Stimulated activated CD8-positive, alpha-beta memory T cell treated with anti-CD3 and anti-CD28 coated beads, Interleukin-7, amount 100 ng/mL, for 4 hours (primary cell): ENCODE measurements at places on chromosomes 11 and 22.

DNA sequence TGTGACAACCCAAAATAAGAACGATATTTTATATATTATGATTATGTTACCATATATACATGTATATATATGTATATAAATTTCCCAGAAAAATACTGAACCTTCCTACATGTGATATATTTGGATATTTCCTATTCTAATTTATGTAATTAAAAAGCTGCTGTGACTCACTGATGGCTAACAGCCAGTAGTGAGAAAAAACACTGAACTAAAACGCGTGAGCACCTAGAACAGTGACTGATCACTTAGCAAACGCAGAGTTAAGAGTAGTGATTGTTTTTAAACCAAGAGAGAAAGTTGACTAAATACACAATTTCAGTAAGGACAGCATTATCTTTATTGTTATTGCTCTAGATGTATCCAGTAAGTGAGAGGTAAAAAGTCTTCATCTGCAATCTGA, 213.8 kb downstream of the TMEM135 start:
- DNase-seq, result no peak

- no peak for DNase-seq
Measured at GRCh38 chr11:11987503-11988022, 20.9 kb downstream of the DKK3 start.

- no peak for DNase-seq
Measured at GRCh38 chr11:113974741-113975470, at the start of gene HTR3A. Gene HTR3A (plus strand): TSS chr11:113975108. CDS start chr11:113975326, 218 bp downstream.

DNA sequence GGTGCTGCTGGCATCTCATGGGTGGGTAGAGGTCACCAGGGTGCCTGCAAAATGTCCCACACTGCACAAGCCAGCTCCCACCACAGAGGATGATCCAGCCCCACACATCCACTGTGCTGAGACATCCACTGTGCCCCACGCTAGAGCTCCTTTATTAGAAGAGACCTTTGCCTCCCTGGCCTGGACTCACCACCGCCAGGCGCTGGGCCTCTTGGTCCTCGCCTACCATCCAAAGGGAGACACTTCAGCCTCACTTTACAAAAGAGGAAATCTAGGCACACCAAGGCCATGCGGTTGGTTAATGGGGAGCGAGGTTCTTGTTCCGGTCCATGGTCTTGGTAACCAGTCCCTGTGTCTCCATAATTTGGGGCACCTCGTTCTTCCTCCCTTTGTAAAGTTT, 3.4 kb upstream of the ANO1 start:
- no peak for DNase-seq

DNA sequence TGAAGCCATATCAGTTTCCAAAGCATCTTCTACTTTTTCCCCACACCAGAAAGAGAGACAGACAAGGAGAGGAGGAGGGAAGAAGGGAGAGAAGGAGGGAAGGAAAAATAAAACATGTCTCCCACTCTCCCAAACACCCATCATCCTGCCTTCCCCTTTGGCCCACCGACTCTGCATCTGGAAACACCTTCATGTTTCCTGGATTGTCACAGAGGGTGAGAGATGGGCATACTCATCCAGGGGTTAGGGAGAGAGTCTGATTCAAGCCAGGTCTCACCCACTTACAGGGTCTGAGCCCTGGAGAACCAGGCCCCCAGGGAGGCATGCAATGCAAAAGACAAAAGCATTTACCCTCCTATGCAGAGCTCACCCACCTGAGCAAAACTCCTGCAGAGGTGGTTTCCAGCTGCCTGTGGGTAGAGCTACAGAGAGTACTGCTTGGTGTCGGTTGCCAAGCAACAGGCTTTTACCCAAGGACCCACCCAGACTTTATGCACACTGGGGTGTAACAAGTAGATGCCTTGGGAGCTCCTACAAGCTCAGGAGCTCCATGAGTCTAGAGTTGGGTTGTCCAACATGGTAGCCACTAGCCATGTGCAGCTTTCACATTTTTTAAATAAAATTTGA, 33.4 kb downstream of the MN1 start:
- no peak for DNase-seq

GRCh38 chr11:64803846-64804345, 882 bp upstream of the MAP4K2 start:
- DNase-seq, result no peak
